Esophagus squamous epithelium (tissue), 5 donors: ENCODE measurements at places on chromosomes 2 and 18. TPM values are rescaled to one million over a fixed set of nuclear protein-coding genes. Genes with fewer than 3 reads are reported as not detected.

DNA sequence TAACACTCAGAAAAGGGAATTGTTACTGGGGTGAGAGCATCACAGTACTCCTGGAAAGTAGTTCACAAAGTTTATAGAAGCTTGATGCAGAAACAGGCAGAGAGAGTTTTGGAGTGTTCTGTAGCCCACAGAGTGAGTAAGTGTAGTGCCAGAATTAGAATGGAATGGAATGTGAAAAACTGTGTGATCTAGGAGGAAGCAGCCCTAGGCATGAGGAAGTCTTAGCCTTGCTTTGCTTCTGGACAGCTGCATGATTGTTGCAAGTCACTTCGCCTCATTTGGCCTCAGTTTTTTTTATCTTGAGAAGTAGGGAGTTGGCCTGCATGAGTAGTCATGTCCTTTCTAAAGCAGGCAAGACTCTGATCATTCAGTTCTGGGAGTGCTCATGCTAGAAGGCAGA is 10.9 kb downstream of the SERPINB12 start:
- H3K36me3 ChIP-seq: no peaks in the 10 kb centered on the region
- H3K4me1 ChIP-seq: peaks cover 24% of the 10 kb centered on the region
- DNase-seq: no peak
- H3K4me3 ChIP-seq: no peak overlapping the region

- H3K27ac ChIP-seq: no peak overlapping the region
- H3K36me3 ChIP-seq: no peaks in the 10 kb centered on the region
- no peaks in the 10 kb centered on the region for H3K27me3 ChIP-seq
- H3K4me1 ChIP-seq: no peaks in the 10 kb centered on the region
- DNase-seq: no peak
These were observed 88.6 kb upstream of the ZNF532 start for GRCh38 chr18:58776084-58776483.

GRCh38 chr2:37775908-37776250 is 104.4 kb upstream of the CDC42EP3 start:
- H3K4me1 ChIP-seq: peaks cover 17% of the 10 kb centered on the region
- DNase-seq: no peak
- H3K36me3 ChIP-seq: no peaks in the 10 kb centered on the region
- no peaks in the 10 kb centered on the region for H3K27me3 ChIP-seq

DNA sequence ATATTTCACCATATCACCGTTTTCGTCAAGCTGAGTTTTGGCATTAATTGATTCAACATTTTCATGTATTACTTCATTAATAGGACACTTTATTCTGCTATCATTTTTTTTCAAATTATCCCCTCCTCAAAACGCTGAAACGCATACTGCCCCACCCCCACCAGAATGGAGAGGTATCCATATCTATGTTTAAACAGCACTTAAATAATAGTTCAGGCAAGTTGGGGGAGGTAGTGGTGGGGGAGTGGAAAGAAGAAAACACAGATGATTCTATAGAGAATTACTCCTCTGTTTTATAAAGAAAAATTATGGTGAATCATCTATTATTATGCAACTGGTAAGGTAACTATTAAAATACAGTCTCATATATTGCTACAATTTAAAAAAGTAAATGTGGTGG is 314.4 kb upstream of the ZEB2 start:
- no peak for DNase-seq
- H3K36me3 ChIP-seq: no peaks in the 10 kb centered on the region
- H3K4me3 ChIP-seq: no peak overlapping the region
- no peak overlapping the region for H3K27ac ChIP-seq

DNA sequence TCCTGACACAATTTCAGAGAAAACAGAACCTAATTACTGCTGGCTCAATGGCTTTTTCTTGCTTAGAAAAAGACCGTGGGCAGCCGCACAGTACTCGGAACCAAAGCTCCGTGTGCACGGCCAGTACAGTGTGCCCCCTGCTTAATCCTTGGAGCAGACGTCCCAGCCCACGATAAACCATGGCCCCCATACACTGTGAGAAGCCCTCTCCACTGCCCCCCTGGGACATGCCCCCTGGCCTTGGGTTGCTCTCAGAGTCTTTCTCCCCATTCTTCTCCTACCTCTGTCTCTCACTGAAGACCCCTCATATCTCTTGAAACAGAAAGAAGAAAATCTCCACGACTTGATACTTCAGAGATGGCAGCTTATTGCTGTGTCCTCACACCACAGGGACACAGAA is 44.0 kb downstream of the CYP26B1 start:
- no peak overlapping the region for H3K27ac ChIP-seq
- H3K27me3 ChIP-seq: no peaks in the 10 kb centered on the region
- peaks cover 3% of the 10 kb centered on the region for H3K4me1 ChIP-seq
- no peak overlapping the region for H3K4me3 ChIP-seq

DNA sequence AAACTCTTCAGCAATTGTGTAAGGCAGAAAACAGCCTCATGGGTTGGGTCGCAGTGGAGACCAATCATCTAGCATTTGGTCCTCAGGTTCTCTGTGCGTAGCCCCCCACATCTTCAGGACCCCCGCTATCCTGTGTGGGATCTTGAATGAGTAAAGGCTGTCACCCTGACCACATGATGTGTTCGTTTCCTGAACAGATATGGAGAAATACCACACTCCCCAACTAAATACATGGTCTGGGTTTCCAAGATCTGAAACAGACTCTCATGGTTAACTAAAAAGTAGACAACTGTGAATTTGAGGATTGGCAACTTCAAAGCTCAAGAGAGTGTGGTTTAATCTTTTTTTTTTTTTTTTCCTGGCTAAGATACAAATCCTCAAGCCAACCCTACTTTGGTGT is 23.2 kb downstream of the DOCK10 start:
- H3K4me1 ChIP-seq: no peaks in the 10 kb centered on the region
- H3K27ac ChIP-seq: no peak overlapping the region
- DNase-seq: no peak

GRCh38 chr2:119746836-119747686 is 12.7 kb upstream of the PTPN4 start:
- no peak for DNase-seq
- no peak overlapping the region for H3K4me3 ChIP-seq
- H3K4me1 ChIP-seq: no peaks in the 10 kb centered on the region

GRCh38 chr2:33134791-33135560 is 188.2 kb downstream of the LTBP1 start:
- H3K4me1 ChIP-seq: peaks cover 55% of the 10 kb centered on the region
- peak overlapping the region; percentile 84 for H3K27ac ChIP-seq
- H3K4me3 ChIP-seq: peak overlapping the region; percentile 9
- no peaks in the 10 kb centered on the region for H3K27me3 ChIP-seq

DNA sequence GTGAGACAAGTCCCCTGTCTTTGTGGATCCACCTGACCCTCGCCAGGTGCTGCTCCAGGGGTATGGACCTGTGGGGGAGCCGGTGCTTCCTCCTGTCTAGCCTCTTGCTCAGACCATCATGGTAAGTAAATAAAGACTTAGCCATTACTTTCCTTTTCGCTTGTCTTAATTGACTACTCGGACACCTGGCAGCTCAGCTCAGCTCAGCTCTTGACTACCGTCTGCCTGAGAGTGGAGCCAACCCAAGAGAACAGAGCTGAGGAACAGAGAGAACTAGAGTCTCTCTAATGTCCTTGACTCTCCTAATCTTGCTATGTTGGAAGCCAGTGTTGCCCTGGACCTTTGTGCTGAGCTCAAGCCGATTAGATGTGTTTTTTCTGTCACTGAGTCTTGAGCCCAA is 170.3 kb upstream of the CXCR4 start:
- no peak overlapping the region for H3K4me3 ChIP-seq
- no peaks in the 10 kb centered on the region for H3K36me3 ChIP-seq
- H3K27ac ChIP-seq: no peak overlapping the region
- no peak for DNase-seq

DNA sequence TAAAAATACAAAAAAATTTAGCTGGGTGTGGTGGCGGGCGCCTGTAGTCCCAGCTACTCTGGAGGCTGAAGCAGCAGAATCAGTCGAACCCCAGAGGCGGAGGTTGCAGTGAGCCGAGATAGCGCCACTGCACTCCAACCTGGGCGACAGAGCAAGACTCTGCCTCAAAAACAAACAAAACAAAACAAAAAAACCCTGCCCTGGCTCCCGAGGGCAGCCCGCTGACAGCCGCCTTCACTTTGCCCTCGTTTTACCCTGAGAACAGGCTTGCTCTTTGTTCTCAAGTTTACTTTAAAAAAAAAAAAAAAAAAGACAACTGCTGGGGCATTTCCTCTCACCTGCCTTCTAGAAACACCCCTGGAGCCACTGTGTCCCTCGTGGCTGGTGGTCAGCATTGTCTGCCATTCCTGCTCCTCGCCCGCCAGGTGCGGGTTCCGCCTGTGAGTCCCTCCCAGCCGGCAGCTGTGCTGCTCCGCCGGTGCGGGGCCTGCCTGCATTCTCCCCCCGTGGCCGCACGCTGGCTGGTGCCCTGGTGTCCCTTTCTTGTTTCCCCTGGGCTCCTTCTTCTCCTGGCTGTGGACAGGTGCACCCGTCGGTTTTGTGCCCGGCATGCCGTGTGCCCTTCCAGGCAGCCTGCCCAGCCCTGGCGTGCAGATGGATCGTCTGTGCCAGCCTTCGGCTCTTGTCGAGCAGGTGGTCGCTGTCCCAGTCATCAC is 105.7 kb downstream of the USP40 start:
- no peak for DNase-seq
- no peak overlapping the region for H3K4me3 ChIP-seq
- no peaks in the 10 kb centered on the region for H3K27me3 ChIP-seq
- no peak overlapping the region for H3K27ac ChIP-seq
- H3K36me3 ChIP-seq: peaks cover 91% of the 10 kb centered on the region

DNA sequence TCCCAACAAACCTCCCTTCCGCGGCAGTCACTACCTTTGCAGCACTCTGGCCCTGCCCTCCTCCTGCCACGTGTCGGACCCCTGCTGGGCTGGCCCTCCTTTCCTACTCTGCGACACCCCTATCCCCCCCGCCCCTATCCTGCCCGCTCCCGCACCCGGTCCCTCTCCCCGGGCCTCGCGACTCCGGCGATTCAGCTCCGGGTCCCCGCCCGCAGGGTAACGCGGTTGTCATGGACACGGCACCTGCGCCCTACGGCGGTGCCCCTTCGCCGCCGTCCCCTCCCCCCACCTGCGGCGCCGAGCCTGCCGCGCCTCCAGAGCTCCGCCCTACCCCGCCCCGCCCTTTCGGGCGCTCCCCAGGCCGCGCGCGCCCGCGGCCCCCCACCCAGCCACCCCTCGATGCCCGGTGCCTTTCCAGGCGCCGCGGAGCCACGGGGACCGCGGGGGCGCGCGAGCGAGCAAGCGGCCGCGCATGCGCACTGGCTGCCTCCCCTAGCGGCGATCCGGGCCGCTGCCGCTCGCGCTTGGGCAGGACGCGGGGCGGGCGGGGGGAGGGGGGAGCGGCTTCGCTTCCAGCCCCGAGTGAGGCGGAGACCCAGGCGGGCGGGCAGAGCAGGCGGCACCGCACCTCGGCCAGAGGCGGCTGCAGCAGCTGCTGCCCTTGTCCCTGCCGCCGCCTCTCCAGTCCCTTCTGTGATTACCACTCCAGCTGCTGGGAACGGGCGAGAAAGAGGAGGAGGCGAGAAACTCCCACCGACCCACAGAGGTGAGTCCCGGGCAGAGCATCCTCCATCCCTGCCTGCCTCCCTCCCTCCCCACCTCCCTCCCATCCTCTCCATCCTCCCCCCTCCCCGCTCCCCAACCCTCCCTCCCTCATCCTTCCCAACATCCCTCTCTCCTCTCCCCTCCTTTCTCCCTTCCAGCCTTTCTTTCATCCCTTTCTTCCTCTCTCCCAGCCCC is at the start of gene CTNNA2:
CTNNA2 (plus strand) TSS at position 610 of the 960 bp plus-strand sequence.
- no peak within 1 kb of the TSS for H3K27ac ChIP-seq
- H3K4me3 ChIP-seq: peak within 1 kb of the TSS; percentile 6
- no peaks in the 10 kb centered on the region for H3K36me3 ChIP-seq
- no peaks in the 10 kb centered on the region for H3K4me1 ChIP-seq
- H3K27me3 ChIP-seq: no peaks in the 10 kb centered on the region

DNA sequence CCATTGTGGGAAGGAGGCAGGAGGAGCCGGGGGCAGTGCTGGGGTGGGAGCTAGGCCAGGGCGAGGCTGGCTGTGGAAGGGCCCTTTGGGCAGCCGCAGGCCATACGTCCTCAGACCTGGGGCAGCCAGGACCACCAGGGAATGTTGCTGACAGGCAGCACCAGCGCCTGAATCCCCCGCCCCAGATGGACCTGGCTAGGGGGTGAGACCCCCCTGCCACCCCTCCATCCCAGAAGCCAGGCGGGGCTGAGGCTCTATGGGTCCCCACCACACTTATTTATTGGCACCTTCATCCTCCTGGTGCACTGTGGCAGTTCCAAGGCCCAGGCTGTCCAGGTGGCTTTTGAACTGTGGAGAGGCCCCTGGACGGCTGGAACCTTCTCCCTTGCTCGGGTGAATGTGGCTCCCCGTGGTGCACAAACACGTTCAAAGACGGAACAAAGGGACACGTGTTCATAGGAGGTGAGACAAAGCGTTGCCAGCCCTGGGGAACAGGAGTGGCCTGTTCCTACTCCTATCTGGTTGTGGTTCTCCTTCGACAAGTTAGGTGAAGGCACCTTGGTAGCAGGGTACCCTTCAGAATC is 35.1 kb downstream of the RAMP1 start:
- H3K27me3 ChIP-seq: no peaks in the 10 kb centered on the region
- peaks cover 23% of the 10 kb centered on the region for H3K4me1 ChIP-seq
- no peak for DNase-seq

DNA sequence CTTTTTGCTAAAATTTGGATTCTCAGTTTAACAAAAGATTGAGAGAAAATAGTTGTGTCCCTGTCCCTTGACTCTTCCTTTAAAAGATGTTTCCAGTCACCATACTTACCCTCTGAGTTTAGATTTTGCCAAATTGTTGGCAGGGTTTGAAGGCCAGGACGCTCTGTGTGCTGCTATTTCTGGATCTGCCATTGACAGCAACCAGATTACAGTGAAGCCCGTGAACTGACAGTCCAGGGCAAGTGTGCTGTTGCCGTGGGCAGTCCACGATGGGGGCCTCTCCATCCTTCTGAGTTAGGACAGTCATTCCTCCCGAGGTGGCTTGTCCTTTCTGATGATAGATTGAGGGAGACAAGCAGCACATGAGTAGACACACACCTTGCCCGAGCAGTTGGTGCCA is 89.9 kb downstream of the PTPRM start:
- no peaks in the 10 kb centered on the region for H3K27me3 ChIP-seq
- DNase-seq: no peak
- H3K27ac ChIP-seq: no peak overlapping the region
- H3K4me3 ChIP-seq: no peak overlapping the region
- no peaks in the 10 kb centered on the region for H3K4me1 ChIP-seq

DNA sequence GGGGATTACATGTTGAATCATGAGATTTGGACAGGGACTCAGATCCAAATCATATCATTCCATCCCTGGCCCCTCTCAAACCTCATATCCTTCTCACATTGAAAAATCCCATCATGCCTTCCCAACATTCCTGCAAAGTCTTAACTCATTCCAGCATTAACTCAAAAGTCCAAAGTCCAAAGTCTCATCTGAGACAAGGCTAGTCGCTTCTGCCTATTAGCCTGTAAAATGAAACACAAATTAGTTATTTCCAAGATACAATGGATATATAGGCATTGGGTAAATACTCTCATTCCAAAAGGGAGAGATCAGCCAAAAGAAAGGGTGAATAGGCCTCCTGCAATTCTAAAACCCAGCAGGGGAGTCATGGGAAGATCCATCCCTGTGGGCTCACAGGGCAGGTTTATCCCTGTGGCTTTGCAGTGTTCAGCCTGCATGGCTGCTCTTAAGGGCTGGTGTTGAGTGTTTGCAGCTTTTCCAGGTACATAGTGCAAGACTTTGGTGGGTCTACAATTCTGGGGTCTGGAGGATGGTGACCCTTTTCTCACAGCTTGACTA is 21.2 kb upstream of the SLC14A1 start:
- H3K4me3 ChIP-seq: no peak overlapping the region
- DNase-seq: no peak
- H3K27ac ChIP-seq: no peak overlapping the region
- H3K36me3 ChIP-seq: no peaks in the 10 kb centered on the region
- no peaks in the 10 kb centered on the region for H3K27me3 ChIP-seq

Gene SPC25
- 2.5 TPM for total RNA-seq

Gene C2orf80
- not detected for total RNA-seq

Gene CCDC68
- 2.8 TPM for total RNA-seq

Gene POTEI
- not detected for total RNA-seq

Gene ALK
- total RNA-seq: 0.19 TPM
